Thoracic aorta (tissue), 2 donors: ENCODE measurements at places on chromosomes 16 and 17. TPM values are rescaled to one million over a fixed set of nuclear protein-coding genes. Genes with fewer than 3 reads are reported as not detected.

Gene RNF157
- 1.9 TPM for total RNA-seq

Gene RGS9
- total RNA-seq, result 4.0 TPM

Gene ZNF771
- 25.7 TPM for total RNA-seq

Gene PABPN1L
- not detected for total RNA-seq

Gene FAM171A2
- total RNA-seq, result not detected

DNA sequence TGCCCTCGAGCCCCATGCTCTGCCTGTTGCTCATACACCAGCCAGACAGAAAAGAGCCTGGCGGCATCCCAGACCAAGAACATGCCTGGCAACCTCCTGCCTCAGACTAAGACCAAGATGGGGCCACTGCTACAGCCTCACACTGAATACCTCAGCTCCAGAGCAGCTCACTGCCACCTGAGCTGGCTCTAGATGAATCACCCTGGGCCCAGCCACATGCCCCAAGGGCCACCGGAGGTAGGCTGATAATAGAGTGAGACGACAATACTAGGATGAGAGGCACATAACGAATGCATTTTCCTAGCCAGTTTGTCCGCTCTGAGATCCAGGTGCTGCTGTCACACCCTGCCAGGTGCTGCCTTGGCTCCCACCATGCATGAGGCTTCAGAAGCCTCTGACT is 13.0 kb downstream of the PIP4K2B start:
- no peaks in the 10 kb centered on the region for H3K27me3 ChIP-seq
- H3K27ac ChIP-seq, result no peak overlapping the region
- peaks cover 8% of the 10 kb centered on the region for H3K4me1 ChIP-seq
- no peak for DNase-seq
- no peak overlapping the region for H3K4me3 ChIP-seq

GRCh38 chr17:28182559-28182958 is 136.4 kb upstream of the TMEM97 start:
- DNase-seq, result no peak
- no peaks in the 10 kb centered on the region for H3K4me1 ChIP-seq
- H3K36me3 ChIP-seq, result peaks cover 12% of the 10 kb centered on the region
- H3K4me3 ChIP-seq, result no peak overlapping the region

GRCh38 chr17:37826497-37827430 is 81.9 kb upstream of the HNF1B start:
- DNase-seq, result no peak
- no peaks in the 10 kb centered on the region for H3K27me3 ChIP-seq
- H3K27ac ChIP-seq, result no peak overlapping the region

GRCh38 chr17:63189930-63190329 is 223.9 kb downstream of the TANC2 start:
- H3K36me3 ChIP-seq, result no peaks in the 10 kb centered on the region
- H3K4me3 ChIP-seq, result no peak overlapping the region
- DNase-seq, result no peak
- no peak overlapping the region for H3K27ac ChIP-seq

- H3K4me3 ChIP-seq, result no peak overlapping the region
- no peak for DNase-seq
- no peaks in the 10 kb centered on the region for H3K36me3 ChIP-seq
- no peaks in the 10 kb centered on the region for H3K27me3 ChIP-seq
- no peak overlapping the region for H3K27ac ChIP-seq
Measured at GRCh38 chr17:44529864-44530263, 26.7 kb upstream of the GPATCH8 start.
